ENCODE measurements at places on chromosomes 4 and X.

DNA sequence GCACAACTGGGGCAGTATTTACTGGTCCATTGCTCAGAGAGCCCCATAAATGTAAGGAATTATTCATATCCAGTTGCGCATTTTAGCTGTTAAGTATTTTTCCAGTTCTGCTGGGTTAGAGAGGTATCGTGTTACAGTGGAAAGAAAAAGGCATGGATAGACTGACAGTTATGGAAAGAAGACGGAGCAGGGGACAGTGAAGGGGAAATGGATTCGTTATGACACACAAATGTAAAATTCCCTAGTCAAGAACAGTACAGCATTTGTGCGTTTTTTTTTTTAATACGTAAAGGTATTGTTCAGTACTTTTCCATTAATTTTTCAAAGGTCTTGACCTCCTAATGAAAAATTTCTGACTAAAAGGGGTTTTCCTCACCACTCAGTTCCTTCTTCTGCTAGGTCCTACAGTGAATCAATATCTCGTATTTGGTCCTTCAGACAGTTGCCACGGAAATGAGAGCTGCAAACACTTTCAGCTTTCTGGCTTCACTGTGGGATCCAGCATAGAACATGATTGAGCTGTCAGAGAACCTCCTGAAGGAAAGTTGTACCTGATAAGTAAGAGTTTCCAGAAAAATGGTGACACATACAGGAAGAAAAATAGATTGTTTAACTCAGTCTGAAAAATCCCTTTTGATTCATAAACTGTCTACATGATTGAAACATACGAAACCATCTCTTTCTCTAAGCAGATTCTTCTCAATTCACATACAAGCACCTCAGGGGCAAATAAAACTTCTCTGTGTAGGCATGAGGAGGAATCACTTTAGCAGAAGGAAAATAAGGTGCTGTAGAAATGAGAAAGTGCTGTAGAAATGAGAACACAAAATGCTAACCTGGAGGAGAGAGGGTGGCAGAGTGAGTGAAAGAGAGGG lies 21.8 kb upstream of the BBS12 start:
- DNase-seq: peak; percentile 42

- no peak for DNase-seq
Measured at GRCh38 chr4:122762520-122762919, 30.0 kb downstream of the BBS12 start.

DNA sequence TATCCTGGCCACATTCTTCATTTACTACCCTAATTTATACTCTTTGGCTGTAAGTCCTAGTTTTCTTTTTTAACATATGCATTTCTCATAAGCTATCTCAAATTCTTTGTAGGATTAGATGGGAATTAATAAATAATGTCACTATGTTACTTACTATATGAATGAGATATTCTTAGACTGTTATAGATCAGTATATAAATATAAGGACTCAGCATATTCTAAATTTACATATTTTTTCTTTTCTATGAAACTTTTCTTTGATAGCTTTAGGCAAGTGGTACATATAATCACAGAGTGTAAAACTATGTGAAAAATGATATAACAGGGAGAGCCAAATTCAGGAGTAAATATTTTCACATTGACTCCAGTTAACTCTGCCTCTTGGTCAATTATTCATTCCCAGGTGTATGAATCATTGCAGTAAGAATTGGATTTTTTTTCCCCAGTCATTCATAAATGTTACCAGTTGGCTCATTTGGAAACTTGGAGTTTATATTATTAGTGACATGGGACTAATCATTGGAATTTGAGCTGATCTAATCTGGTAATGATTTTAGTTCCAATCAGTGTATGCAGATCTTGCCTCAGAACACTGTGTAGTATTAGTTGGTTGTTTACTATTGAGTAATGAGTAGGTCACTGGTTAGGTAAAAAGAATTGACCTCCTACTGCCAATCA lies 25.3 kb downstream of the FHIP1A start:
- peak; percentile 10 for DNase-seq

DNA sequence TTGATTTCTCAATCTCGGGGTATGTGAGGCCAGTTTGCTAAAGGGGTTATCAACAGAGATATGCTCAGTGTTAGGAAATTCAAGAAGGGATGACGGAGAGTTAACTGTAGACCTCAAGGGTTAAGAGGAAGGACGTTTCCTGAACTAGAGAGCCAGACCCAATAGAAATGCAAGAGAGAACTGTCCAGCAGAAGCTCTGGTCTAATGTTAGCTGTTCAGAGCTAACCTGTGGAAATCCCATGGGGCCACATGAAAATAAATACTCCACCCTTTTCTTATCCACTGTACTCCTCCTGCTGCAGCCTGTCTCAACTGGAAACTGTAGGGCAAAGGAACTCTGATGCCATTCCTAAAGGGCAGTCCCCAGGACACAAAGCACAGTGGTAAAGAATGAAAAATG lies 274.3 kb downstream of the DMD start:
- DNase-seq: no peak

- no peak for DNase-seq
Measured at GRCh38 chr4:138596896-138597295, 354.7 kb upstream of the SLC7A11 start.

- peak; percentile 94 for DNase-seq
Measured at GRCh38 chr4:1309261-1310010, 19.7 kb downstream of the MAEA start.

GRCh38 chr4:138899999-138900398 lies 115.6 kb upstream of the NOCT start:
- no peak for DNase-seq

DNA sequence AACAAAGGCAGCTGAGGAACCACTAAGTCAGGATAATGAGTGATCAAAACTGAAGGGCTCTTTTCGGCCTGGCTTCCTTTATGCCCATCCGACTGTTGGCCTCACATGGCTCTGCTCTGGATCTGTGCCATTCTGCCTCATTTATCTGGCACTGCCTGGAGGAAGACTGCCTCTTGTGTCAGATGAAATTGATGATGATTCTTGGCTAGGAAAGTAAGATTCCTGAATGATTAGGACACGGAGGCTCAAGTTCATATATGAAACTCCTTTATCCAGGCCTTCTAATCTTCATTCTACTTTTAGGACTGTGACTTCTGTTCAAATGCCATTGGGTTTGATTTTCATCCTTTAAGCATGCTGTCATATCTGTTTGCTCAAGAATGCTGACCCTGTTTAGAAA lies 475.4 kb upstream of the RPS6KA3 start:
- DNase-seq: peak; percentile 4

GRCh38 chr4:115113506-115114106 lies at the start of gene NDST4:
TSS of gene NDST4 (minus strand) at chr4:115113620. CDS start at chr4:115077036, 36,584 bp downstream.
- DNase-seq: peak; percentile 3

DNA sequence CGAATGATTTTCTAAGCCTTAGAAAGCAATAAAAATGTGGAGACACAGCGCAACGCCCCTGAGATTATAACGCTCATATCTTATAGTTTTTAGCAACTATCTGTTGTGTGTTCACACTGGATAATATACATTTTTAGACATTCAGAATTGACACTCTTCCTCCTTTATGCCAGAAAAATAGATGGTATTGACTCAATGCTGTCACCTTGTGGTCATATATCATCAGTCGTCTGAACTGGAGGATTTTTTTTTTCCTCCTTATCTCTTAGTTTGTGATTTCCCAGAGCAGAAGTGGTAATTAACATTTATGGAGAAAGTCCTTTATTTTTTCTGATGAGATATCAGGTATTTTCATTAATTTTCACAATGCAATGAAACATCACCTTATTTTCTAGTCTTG lies 759.6 kb downstream of the RAB28 start:
- peak; percentile 45 for DNase-seq

DNA sequence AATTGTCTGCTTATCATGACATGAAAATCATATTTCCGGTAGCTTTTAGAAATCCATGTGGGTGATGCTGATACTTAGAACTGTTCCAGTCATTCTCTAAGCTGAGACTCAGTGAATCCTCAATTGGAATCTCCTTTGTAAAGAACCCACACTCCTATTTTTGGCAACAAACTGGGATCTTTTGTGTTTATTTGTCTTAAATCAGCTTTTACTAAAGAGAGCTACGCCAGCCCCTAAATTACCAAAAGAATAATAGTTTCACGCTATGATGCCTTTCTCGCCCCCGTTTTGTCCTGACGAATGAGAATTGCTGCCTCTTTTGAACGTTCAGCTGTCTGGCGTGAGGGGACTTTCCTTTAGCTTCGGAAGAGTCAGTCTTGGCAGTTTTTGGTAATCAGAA lies 195.9 kb downstream of the SHOX start:
- DNase-seq: no peak

DNA sequence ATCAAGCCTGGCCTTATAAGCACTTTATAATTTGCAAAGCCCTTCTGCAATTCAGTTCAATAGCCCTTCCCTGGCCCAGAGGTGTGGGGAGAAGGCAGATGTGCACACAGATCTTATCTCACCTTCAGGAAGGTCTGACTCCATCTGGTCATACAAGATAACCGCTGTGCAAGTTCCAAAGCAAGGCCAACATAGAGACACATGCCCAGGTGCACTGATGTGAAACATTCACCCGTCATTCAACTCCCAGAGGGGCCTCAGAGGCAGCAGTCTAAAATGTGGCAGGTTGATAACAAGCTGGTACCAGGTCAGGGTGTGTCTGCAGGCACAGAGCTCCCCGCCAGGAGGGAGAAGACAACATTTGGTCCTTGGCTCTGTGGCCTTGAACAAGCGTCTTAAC lies 10.9 kb upstream of the WFS1 start:
- DNase-seq: no peak

DNA sequence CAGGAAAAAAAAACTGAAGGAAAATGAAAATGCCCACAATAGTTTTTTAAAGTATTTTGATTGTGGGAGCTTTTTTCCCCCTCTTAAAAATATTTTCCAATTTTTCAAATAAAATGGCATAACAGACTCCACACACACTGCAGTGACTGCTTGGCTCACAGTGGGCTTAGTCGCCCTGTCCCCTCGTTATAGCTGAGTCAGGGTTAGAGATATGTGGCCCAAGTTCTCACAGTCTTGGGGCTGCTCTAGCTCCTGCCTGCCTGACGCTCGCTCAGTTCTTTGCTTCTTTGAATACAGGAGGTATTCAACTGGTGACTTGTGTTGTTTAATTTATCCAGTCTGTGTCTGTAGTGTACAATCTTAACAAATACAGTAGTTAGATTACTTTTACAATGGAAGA lies 47.7 kb downstream of the BEND2 start:
- DNase-seq: no peak

DNA sequence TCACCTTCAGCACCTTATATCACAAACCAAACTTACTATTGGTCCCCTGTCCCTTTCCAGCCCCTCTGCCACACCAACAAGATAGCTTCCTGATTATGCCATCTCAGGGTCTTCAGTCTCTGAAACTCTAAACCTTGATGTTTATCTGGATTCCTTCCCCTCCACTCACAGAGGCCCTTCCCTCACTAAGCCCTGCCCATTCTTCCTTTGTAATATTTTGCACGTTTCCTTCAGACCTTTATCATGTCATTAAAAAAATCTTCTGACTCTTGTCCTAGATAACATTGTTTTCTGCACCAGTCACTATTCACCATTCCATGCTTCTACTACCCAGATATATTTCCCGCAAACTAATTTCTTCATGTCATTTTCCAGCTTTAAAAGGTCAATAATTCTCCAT lies 17.7 kb upstream of the CEP135 start:
- no peak for DNase-seq

- DNase-seq: no peak
Measured at GRCh38 chrX:155968791-155969190, 28.7 kb upstream of the IL9R start.

GRCh38 chrX:31603411-31604120 lies 531.7 kb upstream of the FTHL17 start:
- DNase-seq: peak; percentile 19

GRCh38 chr4:675980-676870 lies 1.9 kb downstream of the MYL5 start:
- DNase-seq: no peak

DNA sequence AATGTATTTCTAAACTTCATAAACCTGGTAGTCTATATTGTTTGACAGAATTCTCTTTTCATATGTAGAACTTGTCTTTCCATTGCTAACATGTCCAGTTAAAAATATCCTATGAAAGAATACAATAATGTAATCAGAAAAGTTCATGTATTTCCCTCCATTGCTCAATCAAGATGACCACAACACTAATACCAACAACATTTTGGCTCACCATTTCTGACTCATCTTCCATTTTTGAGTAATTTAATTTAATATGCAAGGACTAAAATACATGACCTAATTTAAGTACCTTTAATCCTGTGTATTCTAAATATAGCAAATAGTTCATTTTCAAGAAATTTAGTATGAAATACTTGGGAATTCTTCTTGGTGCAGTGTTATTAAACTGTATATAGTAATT lies 239.5 kb upstream of the GPC4 start:
- DNase-seq: peak; percentile 54

DNA sequence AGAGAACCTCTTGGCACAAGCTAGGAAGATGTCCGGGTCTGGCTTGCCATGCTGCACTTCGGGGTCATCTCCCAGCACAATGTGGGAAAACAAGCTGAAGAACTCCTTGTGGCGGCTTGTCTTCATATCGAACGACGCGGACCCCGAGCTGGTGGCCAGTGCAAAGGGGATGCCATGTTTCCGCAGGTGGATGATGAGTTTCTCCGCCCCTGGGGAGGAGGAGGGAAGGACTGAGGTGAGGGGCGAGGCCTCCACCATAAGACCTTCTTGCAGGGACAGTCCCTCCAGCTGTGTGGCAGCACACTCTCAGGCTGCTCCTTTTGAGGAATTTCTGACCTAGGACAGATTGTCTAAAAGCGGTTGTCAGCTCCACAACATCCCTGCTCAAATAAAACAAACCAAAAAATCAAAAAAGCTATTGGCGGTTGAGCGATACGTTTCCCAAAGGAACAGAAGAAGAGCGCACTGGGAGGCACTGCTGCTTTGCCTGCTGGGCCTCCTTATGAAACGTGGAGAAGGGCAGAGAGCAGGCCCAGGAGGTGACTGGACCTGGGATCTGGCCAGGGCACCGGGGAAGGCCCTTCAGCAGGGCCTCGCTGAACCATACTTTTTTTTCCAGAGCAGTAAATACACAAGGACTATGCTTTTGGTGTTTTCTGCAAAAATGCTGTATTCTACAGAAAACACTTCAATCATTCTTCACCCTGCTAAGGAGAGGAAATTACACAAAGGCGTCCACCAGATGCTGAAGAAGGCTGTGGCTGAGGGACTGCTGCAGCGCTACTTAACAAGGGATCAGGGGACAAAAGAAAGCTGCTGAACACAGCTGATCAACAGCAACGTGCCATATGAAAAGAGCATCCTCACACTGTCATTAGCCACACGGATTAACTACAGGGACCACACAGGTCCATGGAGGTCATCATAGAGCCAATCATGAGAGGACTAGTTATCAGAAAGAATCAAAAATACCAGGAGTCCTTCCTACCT lies 70.0 kb upstream of the STS start:
- DNase-seq: no peak
